SK-MEL-5 (cell line): ENCODE measurements at places on chromosomes 3 and 15. TPM values are rescaled to one million over a fixed set of nuclear protein-coding genes. Genes with fewer than 3 reads are reported as not detected.

ITIH1 gene
- total RNA-seq: not detected in 2 replicates

ARGFX gene
- not detected in 2 replicates for total RNA-seq

BTLA gene
- not detected in 2 replicates for total RNA-seq

PDCD6IP gene
- 107 and 130 TPM in 2 replicates for total RNA-seq

SLC2A2 gene
- not detected in 2 replicates for total RNA-seq

C15orf62 gene
- not detected in 2 replicates for total RNA-seq

ATP13A4 gene
- total RNA-seq: not detected in 2 replicates

ZBBX gene
- total RNA-seq: not detected in 2 replicates

LRRC15 gene
- total RNA-seq: 0.05 TPM in 1 of 2 replicates, not detected in the other

TRIM71 gene
- total RNA-seq: 0.03 TPM in 2 replicates

DUOXA1 gene
- not detected in 2 replicates for total RNA-seq

A4GNT gene
- total RNA-seq: not detected in 2 replicates

SMC4 gene
- total RNA-seq: 58.0 and 59.1 TPM in 2 replicates

C3orf70 gene
- 8.7 and 9.2 TPM in 2 replicates for total RNA-seq

GOLGA8T gene
- total RNA-seq: not detected in 2 replicates

CELSR3 gene
- 3.2 and 3.6 TPM in 2 replicates for total RNA-seq
